Adrenal gland (tissue), 19 donors: ENCODE measurements at places on chromosomes 7 and 10. TPM values are rescaled to one million over a fixed set of nuclear protein-coding genes. Genes with fewer than 3 reads are reported as not detected.

GRCh38 chr10:97020452-97021400 is 165.0 kb downstream of the SLIT1 start:
- peak; percentile 67 for DNase-seq

DNA sequence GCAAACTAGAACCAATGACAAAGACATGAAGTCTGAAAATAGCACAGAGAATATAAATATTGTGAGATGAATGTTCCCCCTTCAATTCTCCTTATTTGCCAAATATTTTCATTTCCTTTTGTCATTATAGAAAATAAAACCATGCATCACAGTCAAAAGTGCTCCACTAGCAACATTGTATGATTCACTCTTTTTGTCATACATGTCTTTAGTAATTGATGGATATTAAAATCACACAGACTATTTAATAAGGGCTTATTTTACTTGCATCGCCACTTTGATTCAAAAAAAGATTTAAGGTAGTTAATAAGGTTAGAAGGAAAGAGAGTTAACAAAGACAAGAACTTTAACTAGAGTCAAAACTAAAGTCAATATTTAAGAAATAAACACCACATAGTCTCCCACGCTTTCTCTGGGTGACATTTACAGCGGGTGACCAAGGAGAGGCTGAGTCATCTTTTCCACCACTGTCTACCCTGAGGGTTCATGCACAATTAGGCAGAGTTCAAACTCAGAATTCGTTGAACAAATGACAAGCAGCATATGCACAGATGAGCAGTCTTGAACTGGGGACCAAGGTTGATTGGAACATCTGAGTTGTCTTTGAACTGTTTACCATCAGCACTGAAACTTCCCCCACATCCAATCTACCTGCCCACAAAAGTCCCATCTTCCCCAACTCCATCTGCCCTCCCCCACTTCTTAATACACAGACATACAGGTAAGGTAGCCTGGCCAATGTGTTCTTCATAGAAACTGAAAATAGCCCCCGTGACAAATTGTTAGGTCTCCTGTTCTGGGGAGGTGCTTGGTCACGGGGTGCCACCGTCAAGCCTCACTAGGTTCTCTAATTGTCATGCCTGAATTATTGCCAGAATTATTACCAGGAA is 42.5 kb downstream of the C7orf25 start:
- peak; percentile 52 for DNase-seq

- no peak for DNase-seq
Measured at GRCh38 chr7:102828286-102828685, 79.5 kb downstream of the FAM185A start.

- DNase-seq, result no peak
Measured at GRCh38 chr7:117247809-117248208, 75.0 kb downstream of the WNT2 start.

DNA sequence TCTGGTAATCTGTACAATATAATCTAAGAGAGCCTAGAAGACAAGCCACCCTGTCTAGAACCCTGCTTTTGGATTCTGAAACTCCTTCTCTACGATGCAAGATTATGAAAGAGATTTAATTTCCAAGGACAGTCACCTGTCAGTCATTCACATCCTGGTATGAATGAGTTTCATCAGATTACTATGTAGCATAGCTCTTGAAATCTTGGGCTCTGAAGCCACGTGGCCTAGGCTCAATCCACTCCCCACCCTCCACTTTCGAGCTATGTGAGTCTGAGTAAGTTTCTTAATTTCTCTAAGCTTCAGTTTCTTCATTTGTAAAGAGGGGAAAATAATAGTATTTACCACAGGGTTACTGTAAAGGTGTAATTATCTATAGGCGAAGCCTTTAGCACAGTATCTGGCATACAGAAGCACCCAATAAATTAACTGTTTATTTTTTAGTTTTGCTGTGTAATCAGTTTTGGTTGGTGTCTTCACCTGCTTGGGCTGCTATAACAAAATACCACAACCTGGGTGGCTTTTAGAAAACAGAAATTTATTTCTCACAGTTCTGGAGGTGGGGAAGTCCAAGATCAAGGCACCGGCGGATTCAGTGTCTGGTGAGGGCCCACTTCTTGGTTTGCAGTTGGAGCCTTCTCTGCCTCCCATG is 71.3 kb downstream of the MYOF start:
- DNase-seq, result no peak

GRCh38 chr7:19958309-19958896 is 185.0 kb upstream of the TMEM196 start:
- no peak for DNase-seq

DNA sequence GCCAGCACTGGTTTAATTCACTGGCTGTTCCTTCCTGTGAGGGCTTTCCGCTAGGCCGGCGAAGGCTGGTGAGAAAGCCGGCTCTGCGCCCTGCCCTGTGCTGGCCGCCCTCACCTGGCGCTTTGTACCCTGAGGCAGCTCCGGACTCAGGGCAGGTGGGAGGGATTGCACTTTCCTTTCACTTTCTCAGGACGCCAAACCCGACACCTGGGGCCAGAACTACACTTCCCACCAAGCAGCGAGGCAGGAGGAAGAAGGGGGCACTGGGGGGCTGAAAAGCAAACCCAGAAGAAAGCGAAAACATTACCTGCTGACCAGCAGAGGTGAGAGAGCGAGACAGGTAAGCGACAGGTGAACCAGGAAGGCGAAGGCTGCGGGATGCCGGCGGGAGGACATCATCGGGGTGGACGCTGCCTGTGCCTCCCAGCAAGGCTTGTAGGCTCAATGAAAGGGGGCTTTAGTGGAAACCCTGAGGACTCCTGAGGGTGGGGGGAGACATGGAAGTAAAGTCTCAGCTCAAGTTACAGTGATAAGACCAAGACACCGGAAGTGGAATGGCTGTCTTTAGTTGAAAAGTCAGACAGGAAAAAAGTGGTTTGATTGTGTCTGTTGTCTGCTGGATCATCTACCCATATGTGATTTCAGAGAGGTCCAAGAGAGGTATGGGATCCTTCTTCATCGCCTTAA is at the start of gene RAB19:
TSS of gene RAB19 (plus strand) at position 181 of the 687 bp plus-strand sequence. CDS start 3,589 bp downstream, outside the sequence.
- no peak for DNase-seq

DNA sequence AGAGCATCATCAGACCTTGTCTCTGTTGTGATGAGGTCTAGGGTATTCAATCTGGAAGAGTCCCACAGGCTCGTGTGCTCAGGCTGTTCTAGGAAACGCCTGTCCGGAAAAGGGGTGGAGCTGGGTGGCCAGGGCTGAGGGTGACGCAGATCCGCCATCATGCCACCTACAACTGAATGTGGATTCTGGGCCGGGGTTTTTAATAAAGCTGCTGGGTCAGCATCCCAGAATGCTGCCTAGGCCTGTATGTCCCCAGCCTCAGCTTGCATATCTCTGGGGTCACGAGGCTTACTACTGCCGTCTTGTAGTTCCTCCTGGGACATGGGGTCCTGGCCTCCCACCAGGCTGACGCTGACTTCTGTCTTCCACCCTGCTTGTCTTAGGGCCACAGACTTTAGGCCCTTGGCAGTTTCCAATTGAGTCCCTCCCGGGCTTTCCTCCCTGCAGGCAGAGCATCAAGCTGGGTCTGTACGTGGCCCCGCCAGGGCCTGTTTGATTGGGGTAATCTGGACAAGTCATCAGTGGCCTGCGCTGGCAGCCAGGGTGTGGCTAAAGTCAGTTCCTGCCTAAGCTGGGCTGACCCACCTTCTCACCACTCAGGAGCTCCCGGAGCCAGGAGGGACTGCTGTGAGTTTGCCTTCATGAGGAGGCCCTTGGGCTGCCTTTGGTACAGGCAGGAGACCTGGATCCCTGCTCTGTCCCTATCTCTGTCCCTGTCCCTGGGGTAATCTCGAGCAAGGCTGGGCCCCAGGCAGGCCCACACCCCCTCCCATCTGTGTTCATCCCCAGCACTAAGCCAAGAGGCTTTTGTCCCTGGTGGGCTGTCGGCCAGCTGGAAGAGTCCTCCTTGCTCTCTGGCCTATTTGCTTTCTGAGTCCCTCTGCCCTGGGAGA is 79.9 kb downstream of the ZMIZ1 start:
- peak; percentile 92 for DNase-seq

GRCh38 chr7:80760292-80760691 is 121.8 kb downstream of the CD36 start:
- no peak for DNase-seq

- no peak for DNase-seq
Measured at GRCh38 chr7:48041653-48041970, 6.3 kb downstream of the C7orf57 start.

DNA sequence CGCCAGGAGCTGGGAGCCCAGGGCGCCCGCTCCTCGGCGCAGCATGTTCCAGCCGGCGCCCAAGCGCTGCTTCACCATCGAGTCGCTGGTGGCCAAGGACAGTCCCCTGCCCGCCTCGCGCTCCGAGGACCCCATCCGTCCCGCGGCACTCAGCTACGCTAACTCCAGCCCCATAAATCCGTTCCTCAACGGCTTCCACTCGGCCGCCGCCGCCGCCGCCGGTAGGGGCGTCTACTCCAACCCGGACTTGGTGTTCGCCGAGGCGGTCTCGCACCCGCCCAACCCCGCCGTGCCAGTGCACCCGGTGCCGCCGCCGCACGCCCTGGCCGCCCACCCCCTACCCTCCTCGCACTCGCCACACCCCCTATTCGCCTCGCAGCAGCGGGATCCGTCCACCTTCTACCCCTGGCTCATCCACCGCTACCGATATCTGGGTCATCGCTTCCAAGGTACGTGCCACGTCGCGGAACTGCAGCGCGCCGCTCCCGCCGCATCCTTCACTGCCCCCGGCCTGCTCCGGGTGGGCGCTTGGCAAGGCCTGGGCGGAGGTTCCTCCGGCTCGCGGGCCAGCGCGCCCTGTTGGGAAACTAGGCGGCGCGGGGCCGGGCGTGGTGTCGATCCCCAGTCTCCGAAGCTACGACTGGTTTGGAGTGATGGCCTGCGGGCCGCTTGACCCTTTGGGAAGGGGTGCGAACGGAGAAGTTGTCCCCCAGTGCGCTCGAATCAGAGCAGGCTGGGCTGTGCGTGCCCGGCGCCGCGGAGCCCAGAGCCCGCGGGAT is 868 bp downstream of the EMX2 start:
- DNase-seq, result no peak

GRCh38 chr10:102421507-102421756 is 796 bp downstream of the FBXL15 start:
- DNase-seq, result no peak

- DNase-seq, result no peak
Measured at GRCh38 chr7:34073676-34074075, 168.3 kb downstream of the BMPER start.

- DNase-seq, result no peak
Measured at GRCh38 chr7:122412883-122413282, 108.3 kb upstream of the FEZF1 start.

GRCh38 chr10:93463723-93464476 is 18.2 kb downstream of the MYOF start:
- no peak for DNase-seq

DNA sequence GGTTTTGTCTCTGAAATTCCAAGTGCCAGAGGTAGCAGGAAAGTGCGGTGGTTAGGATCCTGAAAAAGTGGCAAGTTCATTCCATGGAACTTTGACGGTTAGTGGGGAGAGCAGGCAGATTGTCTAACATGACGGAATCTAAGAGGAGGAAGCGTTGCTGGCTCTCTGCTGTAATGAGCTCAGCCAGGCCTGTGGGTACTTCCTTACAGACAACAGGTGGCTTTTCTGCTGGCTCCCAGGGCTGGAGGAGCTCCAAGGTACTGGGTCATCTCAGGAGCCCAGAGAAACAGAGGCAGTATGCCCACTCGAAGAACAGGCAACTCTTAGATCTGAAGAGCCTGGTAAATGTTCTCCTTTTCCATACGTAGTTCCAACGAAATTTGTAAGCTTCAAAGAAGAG is 3.1 kb upstream of the AIFM2 start:
- DNase-seq, result no peak

DNA sequence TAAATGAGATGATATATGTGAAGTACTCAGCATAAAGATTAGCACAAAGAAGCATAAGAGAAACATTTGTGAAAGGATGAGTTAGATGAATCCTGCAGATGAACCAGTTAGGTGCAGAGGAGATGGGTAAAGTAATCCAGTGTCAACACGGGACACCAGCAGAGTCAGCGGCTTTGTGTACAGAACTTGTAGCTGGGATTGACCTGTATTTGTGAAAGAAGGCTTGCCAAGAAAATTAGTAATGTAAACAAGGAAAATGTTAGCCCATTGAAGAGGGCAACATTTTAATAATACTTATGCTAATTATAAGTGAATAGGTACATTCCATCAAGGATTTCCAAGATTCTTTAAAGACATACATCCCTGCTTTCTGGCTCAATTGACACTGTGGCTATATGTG is 255.7 kb downstream of the PTEN start:
- DNase-seq, result no peak

- DNase-seq, result peak; percentile 23
Measured at GRCh38 chr10:48470115-48470892, 134.6 kb downstream of the ARHGAP22 start.

DNA sequence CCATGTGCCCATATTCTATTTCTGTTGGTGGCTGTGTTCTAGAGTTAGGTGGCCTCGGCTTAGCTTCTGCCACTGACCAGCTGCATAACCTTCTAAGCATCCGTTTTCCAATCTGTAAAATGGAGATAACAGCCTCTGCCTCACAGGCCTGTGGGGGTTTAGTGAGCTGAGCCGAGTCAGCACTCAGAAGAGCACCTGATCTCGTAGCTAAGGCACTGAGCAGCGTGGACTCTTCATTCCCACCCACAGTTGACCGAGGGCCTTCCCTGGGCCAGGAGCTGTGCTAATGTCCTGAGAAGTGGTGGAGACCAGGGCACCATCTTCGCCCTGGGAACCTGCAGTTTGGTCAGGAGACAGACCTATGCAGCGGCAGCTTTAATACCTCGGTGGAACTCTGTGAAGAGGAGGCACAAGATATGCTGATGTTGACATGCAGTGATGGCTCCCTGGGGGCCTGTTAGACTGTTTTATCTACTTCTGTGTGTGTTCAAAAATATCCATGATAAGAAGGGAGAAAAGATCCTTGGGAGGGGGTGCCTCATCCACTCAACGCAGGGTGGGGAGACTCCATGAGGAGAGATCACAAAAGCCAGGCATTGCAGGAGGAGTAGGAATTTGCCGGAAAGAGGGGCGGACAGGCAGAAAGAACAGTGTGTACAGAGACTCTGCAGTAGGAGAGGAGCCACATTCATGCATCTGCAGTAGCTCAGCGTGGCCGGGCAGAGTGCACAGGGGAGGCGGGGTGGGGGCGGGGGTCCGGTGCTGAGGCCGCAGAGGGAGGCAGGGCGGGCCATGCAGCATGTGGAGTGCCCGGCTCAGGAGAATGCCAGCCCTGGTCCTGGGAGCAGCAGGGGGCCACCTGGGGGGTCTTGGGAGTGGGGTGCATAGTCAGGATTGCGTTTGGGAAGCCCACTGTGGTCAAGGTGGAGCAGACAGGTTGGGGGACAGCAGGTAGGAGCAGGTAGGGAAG is 136.8 kb downstream of the C10orf105 start:
- DNase-seq, result no peak

ZNF248 gene
- total RNA-seq, result 16.5 TPM

HOXA5 gene
- total RNA-seq, result 57.8 TPM

SLC29A4 gene
- 2.5 TPM for total RNA-seq

HMX3 gene
- not detected for total RNA-seq

UNCX gene
- not detected for total RNA-seq

PLXDC2 gene
- 113 TPM for total RNA-seq

EBLN1 gene
- not detected for total RNA-seq

EPHA1 gene
- not detected for total RNA-seq

FGFR2 gene
- 29.7 TPM for total RNA-seq
